Brain pericyte (primary cell): ENCODE measurements at places on chromosomes 2 and 18.

- DNase-seq = no peak
Measured at GRCh38 chr2:177595126-177595845, 202.7 kb downstream of the AGPS start.

GRCh38 chr2:39920307-39920801 lies 141.3 kb upstream of the THUMPD2 start:
- DNase-seq = no peak

DNA sequence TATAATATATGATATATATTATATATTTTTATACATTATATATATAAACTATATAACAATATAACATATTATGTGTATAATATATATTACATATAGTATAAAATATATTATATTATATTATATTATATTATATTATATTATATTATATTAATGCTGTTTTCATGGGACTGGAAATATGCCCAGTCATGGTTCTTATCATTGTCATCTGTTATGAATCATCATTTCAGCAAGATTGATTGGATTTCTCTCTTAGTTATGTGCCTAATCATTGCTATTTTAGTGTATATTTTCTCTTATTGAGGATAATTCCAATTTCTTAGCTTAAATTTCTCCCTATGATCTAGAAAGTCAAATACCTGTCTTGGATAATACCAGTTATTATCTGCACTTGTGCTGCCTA lies 617.8 kb downstream of the TRIB2 start:
- no peak for DNase-seq

- no peak for DNase-seq
Measured at GRCh38 chr18:21901423-21901945, 160.9 kb downstream of the MIB1 start.

- no peak for DNase-seq
Measured at GRCh38 chr2:233822781-233823730, 31.3 kb downstream of the HJURP start.
